ENCODE measurements at places on chromosomes 3 and 15.

GRCh38 chr3:32249184-32249782 lies 10.8 kb downstream of the CMTM8 start:
- H3K4me1 ChIP-seq = no peaks in the 10 kb centered on the region
- no peak overlapping the region for H3K27ac ChIP-seq
- H3K4me3 ChIP-seq = no peak overlapping the region
- H3K36me3 ChIP-seq = no peaks in the 10 kb centered on the region
- H3K27me3 ChIP-seq = no peaks in the 10 kb centered on the region
- DNase-seq = no peak

- no peak for DNase-seq
- H3K36me3 ChIP-seq = no peaks in the 10 kb centered on the region
- no peak overlapping the region for H3K4me3 ChIP-seq
- H3K27ac ChIP-seq = no peak overlapping the region
- no peaks in the 10 kb centered on the region for H3K4me1 ChIP-seq
Measured at GRCh38 chr3:182117583-182117982, 405.9 kb downstream of the SOX2 start.

GRCh38 chr3:42061713-42062380 lies 29.3 kb upstream of the TRAK1 start:
- no peak for DNase-seq
- H3K27me3 ChIP-seq = no peaks in the 10 kb centered on the region
- H3K4me3 ChIP-seq = no peak overlapping the region
- H3K36me3 ChIP-seq = no peaks in the 10 kb centered on the region
- peaks cover 17% of the 10 kb centered on the region for H3K4me1 ChIP-seq

DNA sequence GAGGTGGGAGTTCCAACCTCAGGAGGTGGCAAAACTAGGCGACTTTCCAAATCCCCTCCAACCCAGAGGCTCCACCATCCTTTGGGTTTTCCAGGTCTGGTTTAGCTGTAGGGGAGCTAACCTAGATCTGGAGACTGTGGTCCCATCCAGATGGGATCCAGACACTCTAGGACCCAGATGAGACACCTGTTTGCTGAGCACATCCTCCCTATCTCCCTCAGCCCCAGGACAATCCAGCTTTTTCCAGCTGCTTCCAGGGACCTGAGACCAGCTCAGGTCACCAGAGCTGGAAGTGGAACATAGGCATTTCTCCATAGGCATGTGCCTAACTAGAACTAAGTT lies 18.2 kb downstream of the CRTAP start:
- no peak for DNase-seq
- no peak overlapping the region for H3K27ac ChIP-seq
- no peaks in the 10 kb centered on the region for H3K27me3 ChIP-seq
- 0 out of 2 replicates have a peak, but pooled peaks cover 3% of the 10 kb centered on the region for H3K36me3 ChIP-seq
- H3K4me3 ChIP-seq = no peak overlapping the region

GRCh38 chr15:92392462-92392861 lies 1.2 kb upstream of the ST8SIA2 start:
- H3K4me1 ChIP-seq = peaks cover 12% of the 10 kb centered on the region
- H3K27me3 ChIP-seq = no peaks in the 10 kb centered on the region
- H3K4me3 ChIP-seq = no peak overlapping the region

- no peaks in the 10 kb centered on the region for H3K4me1 ChIP-seq
- DNase-seq = no peak
- H3K36me3 ChIP-seq = no peaks in the 10 kb centered on the region
- H3K27me3 ChIP-seq = no peaks in the 10 kb centered on the region
- H3K4me3 ChIP-seq = no peak overlapping the region
Measured at GRCh38 chr3:63693351-63693750, 40.9 kb downstream of the SNTN start.

DNA sequence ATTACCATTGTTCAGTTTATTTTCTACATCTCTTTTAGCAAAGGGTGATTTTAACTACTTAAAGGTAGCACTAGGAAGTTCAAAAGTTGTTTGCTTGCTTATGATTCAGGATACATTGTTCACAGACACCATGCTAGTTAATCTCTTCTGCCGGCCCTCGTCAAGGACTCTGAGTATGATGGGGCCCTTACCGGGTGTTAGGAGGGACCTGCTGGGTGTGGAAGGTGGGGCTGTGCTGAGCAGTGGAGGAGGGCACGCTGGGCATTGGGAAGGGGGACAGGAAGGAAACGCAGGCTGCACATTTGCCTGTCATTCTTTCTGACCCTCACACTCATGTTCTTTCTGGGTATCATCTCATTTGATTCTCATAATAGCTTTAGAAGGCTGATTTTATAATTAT lies 65.1 kb upstream of the MYZAP start:
- H3K36me3 ChIP-seq = no peaks in the 10 kb centered on the region
- DNase-seq = no peak
- no peak overlapping the region for H3K27ac ChIP-seq
- H3K4me1 ChIP-seq = no peaks in the 10 kb centered on the region

GRCh38 chr3:129598000-129598381 lies 8.5 kb downstream of the PLXND1 start:
- no peaks in the 10 kb centered on the region for H3K36me3 ChIP-seq
- H3K27me3 ChIP-seq = no peaks in the 10 kb centered on the region
- no peak overlapping the region for H3K27ac ChIP-seq
- no peaks in the 10 kb centered on the region for H3K4me1 ChIP-seq

DNA sequence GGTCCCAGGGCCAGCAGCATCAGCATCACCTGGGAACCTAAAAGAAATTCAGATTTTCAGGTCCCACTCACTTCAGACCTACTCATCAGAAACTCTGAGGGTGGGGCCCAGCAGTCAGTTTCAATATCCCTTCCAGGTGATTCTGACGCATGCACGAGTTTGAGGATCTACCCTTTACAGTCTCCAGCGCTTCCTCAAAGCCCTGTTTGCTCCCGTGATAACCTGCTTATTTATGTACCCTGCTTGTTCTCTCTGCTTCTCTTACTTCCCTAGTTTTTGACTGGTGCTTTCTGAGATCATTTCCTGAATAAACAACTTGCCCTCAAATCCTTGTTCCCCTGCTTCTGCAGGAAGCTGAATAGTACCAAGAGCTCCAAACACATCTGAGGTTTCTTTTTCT lies 245.3 kb downstream of the ZNF621 start:
- H3K27me3 ChIP-seq = no peaks in the 10 kb centered on the region
- no peak overlapping the region for H3K4me3 ChIP-seq
- H3K27ac ChIP-seq = no peak overlapping the region
- DNase-seq = no peak
